Pulmonary artery endothelial cell (primary cell): ENCODE measurements at places on chromosomes 6 and 20.

GRCh38 chr6:157092736-157093135 is 230.6 kb downstream of the TMEM242 start:
- DNase-seq: peak; percentile 64

DNA sequence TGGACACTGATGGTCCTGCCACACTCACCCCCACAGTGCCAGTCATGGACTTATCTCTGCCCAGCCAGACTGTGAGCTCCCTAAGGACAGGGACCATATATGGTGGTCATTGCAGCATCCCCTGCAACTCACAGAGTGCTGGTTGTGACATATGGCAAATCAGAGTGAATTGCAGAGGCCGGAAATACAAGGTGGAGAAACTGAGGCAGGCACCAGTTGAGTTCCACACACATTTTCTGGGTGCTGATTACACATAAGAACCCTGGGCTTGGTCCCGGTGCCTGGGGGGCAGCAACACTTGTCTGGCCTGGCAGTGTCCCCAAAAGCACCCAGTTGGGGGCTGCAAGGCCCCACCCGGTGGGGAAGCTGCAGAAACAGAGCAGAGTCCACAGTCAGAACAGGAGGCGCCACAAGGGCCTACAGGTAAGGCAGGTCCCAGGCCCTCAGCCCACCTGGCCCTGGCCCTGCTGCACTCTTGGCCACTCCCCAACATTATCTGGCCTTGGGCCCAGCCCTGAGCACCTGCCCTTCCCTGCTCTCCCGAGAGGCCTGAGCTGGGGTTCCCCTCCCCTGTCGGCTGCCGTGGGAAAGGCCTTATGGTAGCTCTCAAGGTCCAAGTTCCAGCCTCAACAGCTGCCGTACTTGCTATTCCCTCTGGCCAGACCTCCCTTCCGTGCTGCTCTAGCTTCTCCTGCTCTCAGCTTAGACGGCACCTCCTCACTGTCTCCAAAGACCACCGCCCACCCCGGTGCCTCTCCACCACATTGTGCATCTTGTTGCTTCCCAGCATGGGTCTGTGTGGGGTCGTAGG is 140.8 kb upstream of the PTPN1 start:
- no peak for DNase-seq

GRCh38 chr6:36104836-36105235 is 25.5 kb upstream of the MAPK13 start:
- DNase-seq: no peak

DNA sequence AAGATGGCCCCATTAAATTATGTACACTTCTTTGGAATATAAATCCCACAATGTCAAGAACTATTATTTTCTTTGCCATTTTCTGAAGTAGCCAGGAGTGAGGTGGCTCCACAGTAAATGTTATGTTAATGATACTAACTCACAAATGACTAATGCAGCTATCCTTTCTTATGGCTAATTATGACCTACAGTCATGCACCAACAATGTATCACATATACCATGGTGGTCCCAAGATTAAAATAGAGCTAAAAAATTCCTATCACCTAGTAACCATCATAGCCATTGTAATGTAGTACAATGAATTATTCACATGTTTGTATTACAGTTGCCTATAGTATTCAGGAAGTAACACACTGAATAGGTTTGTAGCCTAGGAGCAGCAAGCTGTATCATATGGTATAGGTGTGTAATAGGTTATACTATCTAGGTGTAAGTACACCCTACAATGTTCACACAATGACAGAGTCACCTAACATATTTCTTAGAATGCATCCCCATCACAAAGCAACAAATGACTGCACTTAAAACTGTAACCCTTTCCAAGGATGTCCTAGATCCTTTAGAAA is 15.3 kb downstream of the ECHDC1 start:
- DNase-seq: no peak

- no peak for DNase-seq
These were observed 27.9 kb downstream of the GCLC start for GRCh38 chr6:53517021-53517420.

DNA sequence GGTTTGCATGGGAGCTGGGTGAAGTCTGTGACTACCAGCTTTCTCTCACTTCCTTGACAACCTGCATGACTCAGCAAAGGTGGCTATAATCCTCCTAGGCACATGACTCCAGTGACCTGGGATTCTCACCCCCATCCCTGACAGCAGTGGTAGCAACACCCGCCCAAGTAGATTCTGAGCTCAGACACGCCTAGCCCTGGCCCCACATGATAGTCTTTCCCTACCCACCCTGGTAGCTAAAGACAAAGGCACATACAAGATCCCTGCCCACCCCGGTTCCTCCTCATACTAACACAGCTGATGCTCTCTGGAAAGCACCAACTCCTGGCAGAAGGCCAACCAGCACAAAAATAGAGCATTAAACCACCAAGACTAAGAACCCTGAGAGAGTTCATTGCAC is 25.9 kb upstream of the CRISP1 start:
- DNase-seq: no peak

DNA sequence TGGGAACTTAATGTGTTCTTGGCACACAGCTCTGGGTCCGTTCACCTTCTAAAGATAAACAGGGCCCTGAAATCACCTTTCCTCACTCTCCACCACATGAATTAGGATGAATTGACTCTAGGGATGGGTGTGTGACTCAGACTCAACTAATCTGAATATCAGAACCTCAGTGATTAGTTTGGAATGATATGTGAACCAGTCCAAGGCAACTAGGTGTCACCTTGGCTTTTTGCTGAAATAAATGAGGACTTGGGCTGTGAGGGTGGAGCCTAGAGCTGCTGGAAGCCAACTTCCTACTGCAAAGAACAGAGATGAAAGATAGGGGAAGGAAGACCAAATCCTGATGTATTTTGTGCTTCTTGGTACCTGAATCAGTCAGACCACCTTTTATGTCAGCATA is 132.0 kb upstream of the RNF24 start:
- no peak for DNase-seq

GRCh38 chr20:39069976-39070375 is 107.8 kb downstream of the DHX35 start:
- DNase-seq: no peak

DNA sequence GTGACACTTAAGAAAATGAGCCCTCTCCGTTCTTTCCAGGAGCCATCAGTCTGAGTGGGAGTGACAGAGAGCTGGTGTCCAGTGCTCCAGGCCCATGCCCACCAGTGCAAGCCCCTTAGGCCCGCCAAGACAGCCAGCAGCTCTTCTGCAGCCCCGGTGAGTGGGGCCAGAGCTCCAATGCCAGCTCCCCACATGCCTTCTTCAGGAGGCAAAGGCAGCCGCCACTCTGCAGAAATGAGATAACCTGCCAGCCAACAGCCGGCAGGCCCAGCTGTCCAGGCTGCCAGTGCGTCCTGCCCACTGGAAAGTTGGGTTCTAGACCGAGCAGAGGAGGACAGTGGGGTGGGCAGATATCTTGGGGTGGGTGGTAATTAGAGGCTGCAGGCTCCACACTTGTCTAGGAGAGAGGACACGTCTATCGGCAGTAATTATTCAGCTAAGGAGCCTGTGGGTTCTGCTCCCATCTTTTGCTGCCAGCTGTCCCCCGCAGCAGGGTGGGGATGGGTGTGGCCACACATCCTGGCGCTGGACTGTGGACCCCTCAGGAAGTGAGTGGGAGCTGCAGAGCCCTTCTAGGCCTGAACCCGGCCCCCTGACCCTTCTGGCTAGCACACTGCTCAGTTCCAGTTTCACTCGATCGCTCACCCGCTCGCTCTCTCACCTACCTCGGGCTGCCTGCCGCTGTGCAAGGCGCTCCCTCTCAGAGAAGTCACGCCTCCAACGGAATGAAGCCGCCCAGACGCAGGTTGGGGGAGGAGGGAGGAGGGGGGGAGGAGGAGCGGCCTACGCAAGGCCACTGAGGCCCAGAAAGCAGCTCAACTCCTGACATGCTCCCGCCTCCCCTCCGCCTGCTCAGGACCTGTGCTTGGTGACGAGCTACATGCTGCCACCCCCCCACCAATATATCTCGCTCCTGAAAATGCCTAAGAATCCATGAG is 3.6 kb downstream of the GRM4 start:
- no peak for DNase-seq

DNA sequence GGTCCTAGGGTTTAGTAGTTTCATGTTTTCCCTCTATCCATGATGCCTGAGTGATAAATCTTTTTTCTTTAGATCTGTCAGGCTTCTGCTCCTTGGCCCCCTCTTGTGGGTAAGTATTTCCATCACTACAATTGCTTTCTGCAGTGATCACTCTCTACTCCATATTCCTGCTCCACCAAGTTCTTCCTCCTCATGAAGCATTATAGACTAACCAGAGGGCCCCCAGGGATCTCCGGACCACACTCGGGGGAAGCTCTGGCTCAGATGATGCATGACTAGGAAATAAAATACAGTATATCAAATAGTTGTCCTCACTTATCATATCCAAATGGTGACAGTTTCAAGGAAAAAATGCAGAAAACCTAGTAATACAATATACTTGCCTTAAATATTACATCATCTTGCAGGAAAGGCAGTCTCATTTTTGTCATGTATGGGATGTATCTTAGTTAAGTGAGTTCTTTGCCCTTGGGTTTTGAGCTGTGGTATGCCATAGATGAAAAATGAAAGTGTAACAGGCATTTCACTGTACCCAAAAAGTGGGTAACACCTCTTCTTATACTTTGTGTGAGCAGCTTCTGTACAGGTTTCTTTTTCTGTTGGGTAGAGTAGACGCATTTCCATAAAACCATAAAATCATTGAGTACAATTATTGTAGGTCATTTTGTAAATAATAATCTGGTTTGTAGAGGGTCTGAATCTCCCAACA is 200.9 kb upstream of the EYA4 start:
- peak; percentile 2 for DNase-seq

GRCh38 chr6:40845553-40845952 is 193.5 kb downstream of the UNC5CL start:
- DNase-seq: no peak

- no peak for DNase-seq
These were observed 33.7 kb downstream of the MTHFD1L start for GRCh38 chr6:150899231-150899630.

DNA sequence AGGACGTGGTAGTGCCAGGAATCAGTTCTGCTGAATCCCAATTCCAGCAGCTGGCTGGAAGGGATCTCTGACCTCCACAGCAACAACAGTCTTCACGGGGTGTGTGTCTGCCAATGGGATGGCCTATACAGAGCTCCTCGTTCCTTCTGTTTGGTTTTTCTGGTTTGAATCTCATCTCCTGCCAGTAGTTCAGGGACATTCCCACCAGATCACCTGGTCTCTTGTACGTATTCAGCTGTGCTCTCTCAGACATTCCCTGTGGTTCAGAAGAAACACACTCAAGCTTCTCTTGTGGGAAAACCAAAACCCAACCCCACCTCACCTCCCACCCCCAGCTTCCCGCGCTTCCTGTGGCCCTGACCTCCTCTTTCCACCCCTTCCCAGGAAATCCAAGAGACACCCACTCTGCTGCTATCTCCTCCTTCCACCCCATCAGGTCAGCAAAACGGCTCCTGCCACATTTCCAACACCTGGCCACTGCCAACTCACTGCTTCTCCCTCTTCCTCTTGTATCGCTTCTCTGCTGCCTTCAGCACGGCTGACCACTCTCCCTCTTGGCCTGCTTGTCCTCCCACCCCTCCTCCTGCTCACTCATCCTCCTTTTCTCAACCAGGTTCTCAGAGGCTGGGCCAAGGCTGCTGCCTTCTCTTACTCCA is 63.3 kb upstream of the PTGIS start:
- DNase-seq: no peak
